ENCODE measurements at places on chromosomes 13 and 19.

- DNase-seq: no peak
These were observed 9.8 kb upstream of the ARRDC2 start for GRCh38 chr19:17997969-17998826.

GRCh38 chr19:14022469-14022868, 5.5 kb upstream of the RLN3 start:
- no peak for DNase-seq

DNA sequence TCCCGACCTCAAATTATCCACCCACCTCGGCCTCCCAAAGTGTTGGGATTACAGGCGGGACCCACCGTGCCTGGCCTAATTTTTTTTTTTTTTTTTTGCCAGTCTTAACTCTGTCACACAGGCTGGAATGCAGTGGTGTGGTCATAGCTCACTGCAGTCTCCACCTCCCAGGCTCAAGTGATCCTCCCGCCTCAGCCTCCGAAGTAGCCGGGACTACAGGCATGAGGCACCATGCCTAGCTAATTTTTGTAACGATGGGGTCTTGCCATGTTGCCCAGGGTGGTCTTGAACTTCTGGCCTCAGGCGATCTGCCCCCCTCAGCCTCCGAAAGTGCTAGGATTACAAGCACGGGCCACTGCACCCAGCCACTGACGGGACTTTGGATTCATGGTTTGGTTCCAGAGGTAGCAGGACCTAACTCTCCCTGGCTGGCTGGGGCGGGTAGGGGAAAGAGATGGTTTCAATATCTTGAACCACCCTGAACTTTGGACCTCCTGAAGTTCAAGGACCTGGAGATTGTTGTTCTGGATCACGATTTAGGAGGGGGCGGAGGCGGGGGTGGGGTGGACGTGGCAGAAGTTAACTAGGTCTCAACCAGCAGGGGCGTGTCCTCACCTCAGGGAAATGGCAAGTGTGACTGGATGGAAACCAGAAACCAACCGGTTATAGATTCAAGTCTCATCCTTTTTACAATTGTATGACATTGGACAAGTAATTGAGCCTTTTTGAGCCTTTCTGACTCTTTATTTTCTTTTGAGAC, 40.8 kb downstream of the IER2 start:
- DNase-seq: no peak

DNA sequence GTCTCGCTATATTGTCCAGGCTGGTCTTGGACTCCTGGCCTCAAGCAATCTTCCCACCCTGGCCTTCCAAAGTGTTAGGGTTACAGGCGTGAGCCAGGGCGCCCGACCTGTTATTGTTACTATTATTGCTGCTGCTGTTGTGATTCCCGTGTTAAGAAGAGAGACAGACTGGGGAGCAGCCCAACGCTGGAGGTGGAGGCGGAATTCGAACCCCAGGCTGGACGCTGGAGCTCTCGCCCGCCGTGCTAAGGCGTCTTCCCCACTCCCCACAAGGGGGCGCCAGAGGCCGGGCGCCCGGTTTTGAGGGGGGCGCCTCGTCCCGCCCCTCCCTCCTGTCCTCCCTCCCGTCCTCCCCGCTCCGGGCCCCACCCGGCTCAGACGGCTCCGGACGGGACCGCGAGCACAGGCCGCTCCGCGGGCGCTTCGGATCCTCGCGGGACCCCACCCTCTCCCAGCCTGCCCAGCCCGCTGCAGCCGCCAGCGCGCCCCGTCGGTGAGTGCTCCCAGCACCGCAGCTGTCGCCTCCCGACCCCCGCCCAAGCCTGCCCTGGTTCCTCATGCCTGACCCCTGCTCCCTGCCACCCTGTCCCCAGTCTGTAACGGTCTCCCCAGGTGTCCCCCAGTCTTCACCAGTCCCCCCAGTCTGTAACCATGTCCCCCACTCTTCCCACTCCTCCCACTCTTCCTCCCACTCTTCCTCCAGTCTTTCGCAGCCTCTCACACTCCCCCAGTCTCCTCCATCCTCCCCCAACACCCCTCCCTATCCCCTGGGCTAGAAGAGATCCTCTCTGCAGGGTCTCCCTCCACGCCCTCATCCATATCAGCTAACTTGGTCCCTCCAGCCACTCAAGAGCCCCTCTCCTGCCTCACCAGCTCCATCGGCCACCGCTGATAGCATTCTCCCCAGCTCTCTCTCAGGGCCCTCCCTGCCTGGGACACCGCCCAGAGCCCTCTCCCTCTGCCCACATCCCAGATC, at the start of gene EHD2:
EHD2 (plus strand) TSS at position 377 of the 976 bp plus-strand sequence. CDS start 3,191 bp downstream, outside the sequence.
- peak; percentile 51 for DNase-seq

DNA sequence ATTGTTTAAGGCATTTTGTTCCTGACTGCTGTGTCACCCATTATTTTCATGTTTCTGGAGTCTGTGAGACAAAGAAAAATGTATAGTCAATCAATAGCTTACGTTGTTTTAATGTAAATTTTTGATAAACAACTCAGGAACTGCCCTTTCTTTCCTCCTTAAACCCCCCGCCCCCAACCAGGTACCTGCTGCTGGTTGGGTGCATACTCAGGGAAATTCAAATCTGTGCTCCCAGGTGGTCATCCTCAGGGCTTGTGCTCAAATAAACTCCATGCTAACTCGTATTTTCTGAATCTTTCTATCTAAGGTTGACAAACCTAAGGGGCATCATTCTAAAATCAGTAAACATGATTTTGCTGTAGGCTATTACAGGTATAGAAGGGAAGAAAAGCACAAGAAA, 4.1 kb upstream of the CDC16 start:
- no peak for DNase-seq

- no peak for DNase-seq
These were observed 46.4 kb downstream of the PSG3 start for GRCh38 chr19:42693760-42694350.

Measured in CD4-positive, alpha-beta T cell treated with Interleukin-6 for 4 hours (primary cell).